ENCODE measurements at places on chromosomes 6 and 20.

GRCh38 chr6:111975466-111975865, 78.4 kb upstream of the CCN6 start:
- DNase-seq = no peak

DNA sequence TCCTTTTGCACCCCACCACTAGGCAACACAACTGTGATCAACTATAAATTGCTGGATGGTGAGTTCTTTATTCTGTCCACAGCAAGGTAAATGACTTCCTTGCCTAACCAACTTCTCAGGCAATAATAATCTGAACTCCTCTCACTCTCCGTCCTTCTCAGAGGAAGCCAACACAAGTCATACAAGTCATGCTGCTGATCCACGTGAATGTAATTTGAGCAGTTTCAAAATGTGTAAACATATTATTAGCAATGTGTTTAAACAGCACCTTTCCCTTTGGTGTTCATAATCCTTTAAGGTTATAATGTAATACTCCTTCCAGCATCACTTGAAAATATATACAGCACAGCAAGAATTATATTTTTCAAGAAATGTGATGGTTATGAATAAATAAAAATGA, 127.9 kb downstream of the QRSL1 start:
- peak; percentile 80 for DNase-seq

GRCh38 chr6:113856375-113856624, 845 bp upstream of the MARCKS start:
- no peak for DNase-seq

DNA sequence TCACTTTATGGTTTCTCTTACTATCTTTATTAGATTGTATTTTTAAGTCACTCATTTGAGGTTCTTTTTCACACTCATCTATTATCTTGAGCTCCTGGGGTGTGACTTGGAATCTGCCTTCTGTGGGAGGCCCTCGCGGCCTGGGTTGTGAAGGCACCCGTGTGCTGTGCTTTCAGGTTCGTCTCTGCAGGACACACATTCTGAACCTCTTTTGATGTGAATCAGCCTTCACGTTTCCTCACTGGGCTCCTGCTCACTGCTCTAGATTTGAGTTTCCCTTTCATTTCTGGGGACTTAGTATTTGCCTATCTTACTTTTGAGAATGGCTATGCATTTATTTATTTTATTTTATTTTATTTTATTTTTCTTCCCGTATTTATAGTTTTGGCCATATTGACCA, 97.8 kb downstream of the PACRG start:
- DNase-seq = no peak

DNA sequence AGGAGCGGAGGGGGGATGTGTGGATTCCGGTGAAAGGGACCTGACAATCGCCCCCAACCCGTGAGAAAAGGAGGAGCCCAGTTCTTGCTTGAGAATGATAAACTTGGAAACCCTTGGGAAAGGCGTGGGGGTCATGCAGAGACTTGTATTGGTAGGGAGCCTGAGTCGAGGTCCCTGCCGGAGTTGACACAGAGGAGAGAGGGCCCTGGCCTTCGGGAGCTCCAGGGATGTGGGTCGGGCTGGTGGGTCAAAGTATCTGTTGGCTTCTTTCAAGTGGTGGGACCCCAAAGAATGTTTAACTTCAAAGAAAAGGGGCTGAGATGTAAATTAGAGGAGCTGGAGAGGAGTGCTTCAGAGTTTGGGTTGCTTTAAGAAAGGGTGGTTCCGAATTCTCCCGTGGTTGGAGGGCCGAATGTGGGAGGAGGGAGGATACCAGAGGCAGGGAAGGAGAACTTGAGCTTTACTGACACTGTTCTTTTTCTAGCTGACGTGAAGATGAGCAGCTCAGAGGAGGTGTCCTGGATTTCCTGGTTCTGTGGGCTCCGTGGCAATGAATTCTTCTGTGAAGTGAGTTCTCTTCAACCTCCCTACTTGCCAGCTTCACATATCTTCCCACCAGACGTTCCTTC, 571 bp downstream of the CSNK2B start:
- DNase-seq = no peak

- DNase-seq = peak; percentile 40
Observed at GRCh38 chr20:17227669-17228623, 1.1 kb downstream of the PCSK2 start.

DNA sequence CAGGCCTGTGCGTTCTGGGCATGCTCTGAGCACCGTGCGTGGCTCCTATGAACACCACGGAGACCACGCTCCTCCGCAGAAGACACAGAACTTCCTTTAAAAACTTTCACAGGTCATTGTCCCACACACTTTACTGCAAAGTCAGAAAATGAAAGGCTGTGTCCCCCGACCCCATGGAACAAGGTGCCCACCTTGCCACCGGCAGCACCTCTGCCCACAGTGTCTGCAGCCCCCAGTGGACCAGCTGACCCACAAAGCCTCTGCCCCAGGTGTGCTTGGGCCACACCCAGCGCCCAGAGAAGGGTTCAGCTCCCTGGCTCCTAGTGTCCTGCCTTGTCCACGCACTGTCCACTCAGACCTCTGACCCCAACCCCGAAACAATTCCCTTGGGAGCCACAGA, 8.7 kb downstream of the TAF4 start:
- DNase-seq = no peak

DNA sequence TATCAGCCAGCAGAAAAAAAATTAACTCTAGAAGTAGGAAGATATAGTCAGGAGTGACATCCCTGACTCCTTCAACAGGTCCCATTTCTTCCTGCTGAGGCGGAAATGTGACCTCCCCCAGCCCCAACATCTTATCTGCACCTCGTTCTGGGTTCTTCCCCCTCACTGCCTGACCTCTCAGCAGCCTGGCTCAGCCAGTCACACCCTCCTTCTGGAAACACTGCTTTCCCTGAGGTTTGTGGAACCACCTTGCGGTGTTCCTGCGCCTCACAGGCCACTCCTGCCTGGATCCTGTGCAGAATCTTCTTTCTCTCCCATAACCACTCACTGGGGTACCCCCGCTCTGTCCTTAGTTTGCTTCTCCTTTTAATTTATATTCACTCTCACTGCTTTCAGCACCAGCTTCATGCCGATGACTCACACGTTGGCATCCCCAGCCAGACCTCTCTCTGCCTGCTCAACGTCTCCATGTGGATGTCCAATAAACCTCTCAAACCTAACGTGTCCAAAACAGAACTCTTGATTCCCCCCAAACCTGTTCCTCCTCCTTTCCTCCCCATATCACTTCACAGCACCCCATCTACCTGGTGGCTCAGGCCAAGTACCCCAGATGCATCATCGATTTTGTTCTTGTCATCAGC, 222.8 kb upstream of the PLN start:
- DNase-seq = no peak

DNA sequence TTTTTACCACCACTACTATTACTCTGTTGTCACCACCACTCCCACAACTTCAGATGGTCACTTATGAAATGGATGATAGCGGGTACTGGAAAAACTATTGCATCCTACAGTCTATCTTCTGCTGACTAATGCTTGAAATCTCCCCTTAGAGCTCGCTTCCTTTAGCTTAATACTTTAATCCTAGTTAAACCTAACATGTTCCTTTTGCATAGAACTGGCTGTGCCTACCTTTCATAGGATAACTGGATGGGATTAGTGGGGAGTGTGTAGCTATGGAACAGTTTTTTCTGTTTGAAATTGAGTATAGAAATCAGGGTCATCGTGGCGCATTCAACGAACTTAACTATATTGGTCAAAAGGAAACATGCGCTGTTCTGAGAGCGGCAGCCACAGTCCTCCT, 294.7 kb downstream of the FARS2 start:
- no peak for DNase-seq

GRCh38 chr20:23118766-23119165, 32.6 kb upstream of the CD93 start:
- DNase-seq = no peak

DNA sequence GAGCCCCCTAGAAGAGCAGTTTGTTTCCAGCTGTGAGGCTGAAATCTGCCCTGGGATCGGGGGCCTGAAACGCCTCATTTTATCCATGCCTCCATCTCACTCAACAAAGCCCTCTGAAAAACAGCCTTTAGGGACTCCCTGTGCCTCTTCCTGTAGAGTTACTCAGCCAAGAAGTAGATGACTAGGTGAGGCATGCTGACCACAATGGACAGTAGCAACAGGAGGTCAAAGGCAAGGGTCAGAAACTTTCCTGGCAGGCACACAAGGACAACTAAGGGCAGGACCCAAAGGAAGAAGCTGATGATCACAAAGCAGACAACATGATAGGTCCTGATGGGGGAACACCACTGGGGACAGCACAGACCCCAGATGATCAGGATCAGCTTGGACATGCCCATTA, 12.8 kb downstream of the MAS1L start:
- no peak for DNase-seq

DNA sequence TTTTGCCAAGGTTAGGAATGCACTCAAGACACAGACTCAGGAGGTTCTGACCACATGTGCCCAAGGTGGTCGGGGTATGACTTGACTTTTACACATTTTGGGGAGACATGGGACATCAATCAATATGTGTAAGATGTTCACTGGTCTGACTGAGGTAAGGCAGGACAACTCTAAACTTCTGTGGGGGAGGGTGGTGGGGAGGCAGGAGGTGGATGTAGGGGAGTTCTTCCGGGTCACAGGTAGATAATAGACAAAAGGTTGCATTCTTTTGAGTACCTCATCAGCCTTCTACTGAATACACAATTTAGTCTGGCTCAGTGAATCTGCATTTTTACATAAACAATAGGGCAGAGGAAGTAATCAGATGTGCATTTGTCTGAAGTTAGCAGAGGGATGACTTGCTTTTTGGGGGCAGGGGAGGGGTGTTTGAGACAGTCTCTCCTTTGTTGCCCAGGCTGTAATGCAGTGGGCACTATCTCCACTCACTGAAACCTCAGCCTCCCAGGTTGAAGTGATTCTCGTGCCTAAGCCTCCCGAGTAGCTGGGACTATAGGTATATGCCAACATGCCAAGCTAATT, 10.9 kb downstream of the ECHDC1 start:
- DNase-seq = no peak

- peak; percentile 27 for DNase-seq
Observed at GRCh38 chr20:44962483-44962882, 2.3 kb upstream of the TOMM34 start.

GRCh38 chr6:122678841-122679240, 68.6 kb downstream of the PKIB start:
- DNase-seq = no peak

- no peak for DNase-seq
Observed at GRCh38 chr6:71262914-71263313, 25.7 kb upstream of the OGFRL1 start.

GRCh38 chr6:167705211-167705750, 121.4 kb upstream of the AFDN start:
- no peak for DNase-seq

- DNase-seq = no peak
Observed at GRCh38 chr6:110404607-110405006, 10.8 kb downstream of the DDO start.

DNA sequence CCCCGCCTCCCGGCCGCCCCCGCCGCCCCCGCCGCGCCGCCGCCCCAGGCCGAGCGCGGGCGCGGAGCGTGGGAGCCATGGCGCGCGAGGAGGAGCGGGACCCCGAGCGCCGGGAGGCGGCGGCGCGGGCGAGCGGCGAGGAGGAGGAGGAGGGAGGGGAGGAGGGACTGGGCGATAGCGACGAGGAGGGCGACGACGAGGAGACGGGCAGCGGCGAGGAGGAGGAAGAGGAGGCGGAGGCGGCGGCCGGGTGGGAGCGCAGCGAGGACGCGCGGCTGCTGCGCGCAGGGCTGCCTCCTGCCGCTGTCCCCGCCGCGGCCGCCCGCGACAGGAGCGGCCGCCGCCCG, at the start of gene SLC24A3:
TSS of gene SLC24A3 (plus strand) at position 174 of the 347 bp plus-strand sequence.
- no peak for DNase-seq

DNA sequence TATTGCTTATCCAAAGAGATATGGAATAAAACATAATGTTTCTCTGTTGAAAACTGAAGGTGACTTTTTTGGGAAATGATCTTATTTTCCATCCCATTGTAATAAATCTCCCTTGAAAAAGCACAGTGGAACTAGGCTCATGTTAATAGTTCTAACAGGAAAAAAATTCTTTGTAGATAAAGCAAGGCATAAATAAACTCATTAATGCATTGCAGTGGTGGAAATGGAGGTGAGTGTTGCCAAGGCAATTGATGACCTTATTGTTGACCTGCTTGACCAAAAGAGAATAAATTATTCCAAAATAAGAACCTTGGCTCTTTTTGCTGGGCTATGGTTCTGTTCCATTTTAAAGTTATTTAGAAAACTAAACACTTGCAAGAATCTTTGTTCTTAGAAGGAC, 55.2 kb downstream of the TRMT11 start:
- no peak for DNase-seq

- DNase-seq = no peak
Observed at GRCh38 chr6:93562582-93562981, 143.2 kb upstream of the EPHA7 start.

DNA sequence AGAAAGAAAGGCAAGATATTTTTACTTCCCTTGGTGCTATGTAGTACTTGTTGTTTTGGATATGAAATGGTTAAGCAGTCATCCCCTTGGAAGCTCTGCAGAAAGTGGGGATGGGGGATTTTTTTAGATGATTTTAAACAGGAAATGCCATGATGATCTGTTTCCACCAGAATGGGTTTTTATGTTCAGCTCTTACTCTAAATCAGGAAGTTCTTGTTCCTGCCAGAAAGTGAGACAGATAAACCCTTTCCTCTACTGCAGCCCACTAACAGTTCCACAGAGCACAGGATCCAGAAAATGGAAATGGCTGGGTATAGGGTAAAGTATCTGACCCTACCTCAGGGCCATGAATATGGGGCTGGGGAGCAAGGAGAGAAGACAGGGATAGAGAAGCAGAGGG, 32.1 kb upstream of the PPP1R3G start:
- DNase-seq = no peak

DNA sequence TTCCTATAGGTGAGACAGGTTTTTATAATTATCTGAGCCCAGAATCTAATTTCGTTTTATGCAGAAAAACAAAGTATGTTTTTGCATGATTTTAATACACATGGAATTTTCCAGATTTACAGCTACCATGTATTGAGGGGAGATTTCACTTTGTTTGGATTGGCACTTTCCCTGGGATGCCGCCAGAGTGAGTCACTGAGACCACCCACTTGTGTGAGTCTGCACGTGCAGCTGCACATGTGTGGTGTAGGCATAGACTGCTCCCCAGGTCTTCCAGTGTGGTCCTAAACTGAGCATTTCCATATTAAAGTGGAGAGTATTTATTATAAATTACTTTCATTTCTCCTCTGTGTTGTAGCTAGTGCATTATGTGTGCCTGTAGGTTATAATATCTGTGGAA, 186.8 kb downstream of the UBE3D start:
- no peak for DNase-seq

All from DMS53 (cell line).